Aorta (tissue), 5 donors: ENCODE measurements at places on chromosomes 12 and 14.

DNA sequence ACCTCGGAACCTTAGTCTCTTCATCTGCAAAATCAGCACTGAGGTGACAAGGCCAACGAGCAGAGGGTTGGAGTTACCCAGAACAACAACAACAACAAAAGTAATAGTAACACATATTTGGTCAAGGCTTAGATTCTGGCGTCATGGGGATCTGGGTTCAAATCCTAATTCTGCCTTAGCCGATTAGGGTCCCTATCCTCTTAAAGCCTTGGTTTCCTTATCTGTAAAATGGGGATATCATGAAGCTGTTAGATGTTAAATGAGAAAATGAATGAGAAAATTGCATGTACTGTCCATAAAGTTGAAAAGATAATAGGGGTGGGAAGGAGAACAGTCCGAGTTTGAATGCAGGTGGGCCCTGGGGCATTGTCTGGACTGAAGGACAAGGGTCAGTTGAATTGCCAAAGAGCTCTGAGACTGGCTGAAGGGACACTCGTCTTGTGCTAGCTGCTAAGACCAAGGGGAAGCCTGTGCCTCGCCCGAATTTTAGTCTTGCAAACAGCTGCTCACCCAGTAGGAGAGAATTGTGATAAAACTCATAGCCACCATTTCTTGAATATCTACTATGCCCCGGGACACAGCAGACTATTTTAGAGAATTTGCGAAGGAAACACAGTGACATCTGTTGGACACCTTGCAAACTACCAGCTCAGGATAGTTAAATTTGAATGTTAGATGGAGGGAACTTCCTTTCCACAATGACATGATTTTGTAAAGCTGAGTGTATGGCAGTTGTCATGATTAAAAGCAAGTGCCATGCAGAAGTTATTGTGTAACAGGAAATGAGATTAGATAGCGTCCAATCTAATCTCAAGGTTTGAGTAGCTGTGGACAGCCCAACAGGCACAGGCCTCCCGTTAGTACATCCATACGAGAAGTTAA is 6.8 kb upstream of the HNF1A start:
- no peak for DNase-seq

DNA sequence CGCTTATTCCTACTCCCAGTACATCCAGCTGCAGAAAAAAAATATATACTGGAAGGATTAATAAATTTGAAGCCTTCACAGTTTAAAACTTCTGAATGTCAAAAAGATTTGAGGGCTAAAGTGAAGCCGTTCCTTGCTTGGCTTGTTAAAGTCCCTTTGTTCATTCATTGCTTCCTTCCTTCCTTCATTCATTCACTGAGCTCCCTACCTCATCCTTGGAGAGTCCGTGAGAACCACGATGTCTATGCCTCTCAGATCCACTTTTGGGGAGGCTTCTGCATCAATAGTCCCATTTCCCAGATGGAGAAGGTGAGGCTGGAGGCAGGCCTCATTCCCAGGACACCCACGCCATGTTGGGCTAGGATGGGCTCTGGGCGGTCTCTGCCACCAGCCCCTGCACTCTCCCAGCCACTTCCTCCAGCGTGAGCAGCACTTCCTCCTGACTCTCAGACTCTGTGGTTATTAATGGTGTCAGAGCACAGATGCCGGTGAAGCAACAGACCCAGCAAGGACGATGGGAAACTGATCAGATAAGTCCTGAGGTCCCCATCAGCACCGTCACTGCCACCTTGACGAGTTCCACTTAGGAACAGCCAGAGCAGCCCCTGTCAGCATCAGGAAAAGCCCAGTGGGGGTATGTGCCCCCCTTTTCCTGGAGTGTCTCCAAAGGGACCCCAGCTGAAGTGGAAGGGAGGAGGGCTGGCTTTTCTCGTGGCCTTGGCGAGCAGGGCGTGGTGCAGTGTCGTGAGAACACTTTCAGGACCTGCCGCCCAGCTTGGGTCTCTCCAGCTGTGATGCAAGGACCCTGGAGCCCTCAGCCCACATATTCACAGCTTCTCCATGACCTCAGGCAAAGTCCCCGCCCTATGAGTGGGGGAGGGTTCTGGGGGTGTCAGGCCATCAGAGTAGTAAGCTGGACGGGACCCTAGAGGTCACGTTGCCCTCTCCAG is 21.2 kb downstream of the ASB2 start:
- no peak for DNase-seq

DNA sequence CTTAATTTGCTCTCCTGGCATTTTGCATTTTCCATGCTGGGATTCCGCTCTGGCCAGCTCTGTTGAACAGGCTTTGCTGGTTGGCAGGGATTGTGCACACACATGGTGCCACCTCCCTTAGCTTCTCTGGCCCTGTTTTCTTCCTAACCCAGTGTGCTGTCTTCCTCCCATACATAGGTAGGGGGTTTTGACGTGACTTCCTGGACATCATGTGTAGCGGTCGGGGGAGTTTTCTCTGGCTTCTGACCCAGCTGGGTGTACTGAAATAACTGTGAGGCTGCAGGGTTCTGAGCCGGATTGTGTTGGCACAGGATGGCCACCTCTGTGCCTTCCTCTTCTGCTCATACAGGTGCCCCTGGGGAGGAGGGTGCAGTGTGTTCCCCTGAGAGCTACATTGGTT is 25.7 kb downstream of the C14orf132 start:
- no peak for DNase-seq

DNA sequence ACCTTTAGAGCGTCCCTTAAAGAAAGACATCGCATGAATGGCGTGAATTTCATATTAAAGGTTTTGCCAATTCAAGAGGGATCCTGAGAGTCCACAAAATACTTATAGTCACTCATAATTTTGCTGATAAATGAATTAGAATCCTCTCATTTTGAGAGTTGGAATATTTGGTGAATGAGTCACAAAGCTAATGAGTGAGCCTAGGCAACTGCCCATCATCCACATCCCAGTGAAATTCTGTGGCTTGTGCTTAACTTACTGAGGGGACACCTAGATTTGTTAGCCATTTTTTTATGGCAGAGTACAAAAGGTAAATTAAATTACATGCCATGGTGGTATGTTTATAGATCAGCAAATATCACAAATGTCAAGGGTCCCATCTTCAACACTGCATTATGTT is 12.7 kb upstream of the NOXRED1 start:
- DNase-seq, result no peak

DNA sequence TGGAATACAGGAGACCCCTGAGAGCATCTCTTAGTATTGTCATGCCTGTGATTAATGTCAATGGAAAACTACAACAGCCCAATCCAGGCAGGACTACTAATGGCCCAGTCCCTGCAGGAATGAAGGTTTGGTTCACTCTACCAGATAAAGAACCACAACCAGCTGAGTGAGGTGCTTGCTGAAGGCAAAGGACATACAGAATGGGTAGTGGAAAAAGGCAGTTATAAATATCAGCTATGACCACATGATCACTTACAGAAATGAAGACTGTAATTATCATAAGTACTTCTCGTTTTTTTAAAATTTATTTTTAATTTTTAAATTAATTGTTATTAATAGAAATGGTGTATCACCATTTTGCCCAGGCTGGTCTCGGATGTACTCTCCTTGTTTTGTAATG is 17.2 kb upstream of the LPCAT3 start:
- DNase-seq, result no peak

DNA sequence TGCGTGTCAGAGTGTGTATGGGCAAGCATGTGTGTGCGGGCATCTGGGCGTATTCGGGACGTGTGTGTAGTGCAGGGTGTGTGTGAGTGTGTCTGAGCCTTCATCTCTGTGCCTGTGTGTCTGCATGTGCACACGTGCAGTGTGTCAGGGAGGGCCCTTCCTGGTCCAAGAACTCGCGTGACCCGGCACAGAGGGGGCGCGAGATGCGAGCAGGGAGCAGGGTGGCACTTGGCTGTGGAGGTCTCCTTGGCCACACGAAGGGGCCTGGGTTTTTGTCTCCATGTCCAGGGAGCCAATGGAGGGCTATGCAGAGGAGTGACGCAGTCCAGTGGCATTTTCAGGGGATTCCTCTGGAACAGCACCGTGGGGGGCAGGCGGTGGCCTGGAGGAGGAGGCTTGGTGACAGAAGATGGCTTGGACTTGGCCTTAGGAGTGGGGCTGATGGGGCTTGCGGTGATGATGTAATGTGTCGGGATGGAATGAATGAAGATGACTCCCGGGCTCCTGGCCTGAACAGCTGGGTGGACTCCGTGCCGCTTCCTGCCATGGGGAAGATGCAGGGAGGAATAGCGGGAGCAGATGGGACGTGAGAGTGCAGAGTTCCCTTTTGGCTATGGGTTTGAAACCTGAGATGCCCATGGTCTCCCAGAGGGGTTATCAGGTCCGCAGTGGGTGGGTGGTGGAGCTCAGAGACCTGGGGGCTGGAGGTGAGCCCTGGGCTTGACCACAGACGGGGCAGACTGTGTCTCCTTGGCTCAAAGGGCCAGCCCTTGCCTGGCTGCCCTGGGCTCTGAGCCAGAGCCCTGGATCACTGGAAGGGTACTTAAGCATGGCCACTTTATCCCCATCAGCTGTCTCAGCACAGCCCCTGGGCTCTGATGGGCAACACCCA is 208.3 kb downstream of the PHETA1 start:
- no peak for DNase-seq

DNA sequence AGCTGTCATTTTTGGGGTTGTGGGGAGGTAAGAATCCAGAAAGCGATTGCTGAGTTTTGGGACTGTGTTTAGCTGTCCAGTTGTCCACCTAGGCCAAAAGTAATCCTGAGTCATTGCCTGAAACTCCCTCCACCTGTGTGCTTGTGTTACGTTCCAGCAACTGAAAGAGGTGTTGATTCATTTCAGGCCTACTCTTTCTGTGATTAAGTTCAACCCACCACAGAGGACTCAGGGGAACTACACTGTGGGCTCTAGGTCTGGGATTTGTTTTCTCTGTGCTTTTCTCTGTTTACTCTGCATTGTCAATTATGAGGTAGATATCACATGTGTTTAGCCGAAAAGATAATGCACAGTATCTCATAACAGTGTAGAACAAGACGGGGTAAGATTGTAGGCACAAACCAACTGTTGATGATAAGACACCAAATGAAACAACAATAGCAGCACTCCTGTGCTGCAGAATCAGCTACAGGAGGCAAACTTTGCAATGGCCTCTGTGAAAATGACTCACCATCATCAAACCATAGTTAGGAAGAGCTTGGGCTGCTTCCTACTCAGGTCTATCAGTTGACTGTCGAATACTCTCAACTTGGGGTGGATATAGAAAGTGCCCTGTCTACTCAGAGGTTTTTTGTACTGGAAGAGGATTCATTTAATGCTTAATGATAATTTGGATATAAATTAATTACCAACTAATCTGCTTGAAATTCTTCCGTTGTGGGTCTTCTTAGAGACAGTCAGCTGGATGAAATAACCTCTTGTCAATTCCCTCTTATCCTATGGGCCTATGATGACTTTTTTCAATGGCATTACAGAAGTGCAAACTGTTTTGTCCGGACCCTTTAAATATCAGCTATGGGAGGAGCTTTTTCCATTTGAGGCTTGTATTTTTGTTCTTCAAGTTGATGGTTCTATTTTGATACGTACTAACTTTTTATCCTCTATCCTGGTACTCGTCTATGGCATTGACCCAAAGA is 385.9 kb downstream of the BMP4 start:
- no peak for DNase-seq

- DNase-seq, result no peak
Observed at GRCh38 chr14:106737021-106737420, 1210.6 kb downstream of the TMEM121 start.

- DNase-seq, result no peak
Observed at GRCh38 chr12:98656289-98657101, 11.4 kb downstream of the APAF1 start.

DNA sequence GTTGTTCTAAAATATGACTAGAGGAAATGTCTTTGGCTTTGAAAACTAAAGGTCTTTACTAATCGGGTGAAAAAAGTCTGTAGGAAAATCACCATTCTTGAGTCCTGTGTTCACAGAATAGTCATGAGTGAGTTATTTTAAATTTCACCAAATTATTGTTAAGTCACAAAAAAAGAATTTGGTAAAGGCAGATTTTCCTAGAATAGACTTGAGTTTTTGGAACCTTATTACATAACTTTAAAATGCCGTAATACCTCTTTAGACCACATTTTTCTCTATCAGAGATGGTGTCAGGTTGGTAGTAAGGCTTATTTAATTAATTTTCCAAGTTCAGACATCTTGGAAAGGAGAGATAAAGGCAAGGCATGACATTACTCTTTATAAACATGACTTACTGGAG is 184.7 kb upstream of the GARIN2 start:
- DNase-seq, result no peak

- DNase-seq, result no peak
Observed at GRCh38 chr12:5210179-5210922, 166.7 kb downstream of the KCNA5 start.
